ENCODE measurements at places on chromosomes 6 and 20. TPM values are rescaled to one million over a fixed set of nuclear protein-coding genes. Genes with fewer than 3 reads are reported as not detected.

TDRD6 gene
- 0.46 TPM for total RNA-seq

NKX2-4 gene
- not detected for total RNA-seq

BHLHE23 gene
- not detected for total RNA-seq

TSHZ2 gene
- 0.43 TPM for total RNA-seq

TUBB2B gene
- 2.4 TPM for total RNA-seq

NR2E1 gene
- not detected for total RNA-seq

All from smooth muscle cell of bladder (primary cell).